ENCODE measurements at places on chromosomes 3 and 15.

DNA sequence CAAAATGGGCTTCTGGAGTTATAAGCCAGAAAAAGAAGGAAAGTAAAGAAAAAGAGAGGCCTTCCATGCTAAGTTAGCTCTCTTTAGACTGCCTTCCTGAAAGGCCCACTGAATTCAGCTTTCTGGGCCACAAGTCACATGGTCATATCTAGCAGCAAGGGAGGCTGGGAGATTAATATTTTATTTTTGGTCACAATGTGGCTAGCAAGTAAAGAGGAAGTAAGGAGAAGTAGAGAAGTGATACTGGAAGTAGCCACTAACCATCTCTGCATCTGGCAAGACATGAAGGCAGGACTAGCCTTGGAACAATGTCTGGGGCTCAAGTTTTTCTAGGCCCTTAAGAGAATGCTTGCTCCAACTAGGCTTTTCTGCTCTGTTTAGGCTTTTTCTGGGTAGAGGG lies 81.8 kb upstream of the UBE2E1 start:
- no peak for DNase-seq

GRCh38 chr3:58272891-58273290 lies 33.2 kb upstream of the RPP14 start:
- DNase-seq = no peak

- no peak for DNase-seq
Measured at GRCh38 chr3:37197810-37198371, 23.5 kb upstream of the LRRFIP2 start.

DNA sequence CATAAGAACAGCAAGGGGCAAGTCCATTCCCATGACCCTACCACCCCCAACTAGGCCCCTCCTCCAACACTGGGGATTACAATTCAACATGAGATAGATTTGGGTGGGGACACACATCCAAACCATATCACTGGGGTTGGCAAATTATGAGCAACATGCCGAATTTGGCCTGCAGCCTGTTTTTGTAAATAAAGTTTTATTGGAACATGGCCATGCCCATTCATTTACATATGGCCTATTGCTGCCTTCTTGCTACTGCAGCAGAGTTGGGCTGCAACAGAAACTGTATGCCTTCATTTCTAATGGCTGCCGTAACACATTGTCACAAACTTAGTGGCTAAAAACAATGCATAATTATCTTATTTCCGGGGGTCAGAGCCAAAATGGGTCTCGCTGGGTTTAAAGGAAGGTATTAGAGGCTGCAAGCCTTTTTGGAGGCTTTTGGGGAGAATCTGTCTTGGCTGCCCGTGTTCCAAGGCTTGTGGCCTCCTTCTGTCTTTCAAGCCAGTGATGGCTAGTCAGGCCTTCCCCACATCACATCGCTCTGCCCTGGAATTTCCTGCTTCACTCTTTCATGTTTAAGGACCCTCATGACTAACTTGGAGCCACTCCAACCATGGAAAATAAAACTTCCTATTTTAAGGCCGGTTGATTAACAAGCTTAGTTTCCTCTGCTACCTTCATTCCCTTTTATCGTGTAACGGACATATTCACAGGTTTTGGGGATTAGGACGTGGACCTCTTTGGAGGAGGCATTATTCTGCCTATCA lies 428.5 kb upstream of the PROK2 start:
- DNase-seq = no peak

DNA sequence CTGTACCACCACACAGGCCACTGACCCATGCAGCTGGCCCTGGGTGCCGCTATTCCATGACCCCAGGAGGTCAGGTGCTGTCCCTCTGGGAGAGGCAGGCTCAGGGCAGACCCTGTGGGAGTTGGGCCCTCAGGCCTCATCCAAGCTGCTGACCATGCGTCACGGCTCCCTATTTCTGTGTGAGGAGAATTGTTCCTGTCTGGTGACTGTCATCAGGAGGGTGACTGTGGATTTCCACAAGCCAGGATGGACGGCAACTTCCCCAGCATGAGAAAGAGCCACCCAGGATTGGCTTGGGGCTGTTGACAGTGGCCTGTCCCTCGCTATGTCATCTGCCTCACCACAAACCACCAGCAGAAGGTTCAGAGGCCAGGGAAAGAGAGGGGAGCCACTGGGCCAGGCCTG lies 41.4 kb downstream of the ZDHHC19 start:
- DNase-seq = no peak

- DNase-seq = no peak
Measured at GRCh38 chr3:157920822-157921700, 185.2 kb downstream of the SHOX2 start.

GRCh38 chr3:177362626-177363025 lies 165.3 kb upstream of the TBL1XR1 start:
- DNase-seq = no peak

GRCh38 chr3:155960060-155960459 lies 89.6 kb downstream of the GMPS start:
- DNase-seq = no peak

GRCh38 chr15:41557673-41558399 lies 1.2 kb upstream of the TYRO3 start:
- peak; percentile 83 for DNase-seq

- DNase-seq = no peak
Measured at GRCh38 chr3:159635047-159635641, 353.5 kb upstream of the IL12A start.

DNA sequence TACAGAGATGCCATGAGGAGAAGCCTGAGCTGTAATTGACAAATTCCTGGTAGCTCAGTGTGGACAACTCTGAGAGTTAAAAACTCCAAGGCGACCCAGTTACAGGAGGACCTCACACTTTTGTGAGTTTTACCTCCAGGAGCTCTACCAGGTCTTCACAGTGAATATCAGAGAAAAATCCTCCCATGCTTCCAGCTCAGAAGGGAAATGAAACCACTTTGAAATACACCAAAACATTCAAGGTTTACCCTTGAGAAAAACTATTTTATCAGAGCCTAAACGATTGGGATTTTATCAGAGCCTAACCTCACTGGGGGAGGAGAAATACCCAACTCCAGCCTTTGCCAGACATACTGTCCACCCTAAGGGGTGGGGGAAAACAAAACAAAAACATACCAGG lies 52.4 kb downstream of the MCCC1 start:
- no peak for DNase-seq

GRCh38 chr3:51955893-51956770 lies 951 bp downstream of the GPR62 start:
- no peak for DNase-seq

DNA sequence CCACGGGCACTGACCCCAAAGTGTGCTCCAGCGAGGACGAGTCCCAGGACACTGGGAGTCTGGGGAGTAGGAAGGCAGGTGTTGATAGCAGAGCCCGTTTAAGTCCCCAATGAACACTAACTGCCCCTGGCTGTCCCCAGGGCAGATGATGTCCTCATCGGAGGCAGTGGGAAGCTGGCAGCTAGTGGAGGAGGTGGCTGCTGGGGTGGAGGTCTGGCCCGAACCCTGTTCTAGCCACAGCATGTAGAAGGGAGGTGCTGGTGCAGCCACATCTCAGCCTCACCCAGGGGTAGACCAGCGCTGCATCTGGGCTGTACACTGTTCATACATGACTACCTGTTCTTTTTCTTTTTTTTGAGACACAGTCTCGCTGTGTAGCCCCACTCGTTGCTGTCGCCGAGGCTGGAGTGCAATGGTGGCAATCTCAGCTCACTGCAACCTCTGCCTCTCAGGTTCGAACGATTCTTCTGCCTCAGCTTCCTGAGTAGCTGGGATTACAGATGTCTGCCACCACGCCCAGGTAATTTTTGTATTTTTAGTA lies 51.8 kb downstream of the KLF13 start:
- no peak for DNase-seq

- DNase-seq = no peak
Measured at GRCh38 chr15:43954181-43954621, 127.4 kb downstream of the WDR76 start.

- no peak for DNase-seq
Measured at GRCh38 chr15:71290881-71291635, 175.8 kb downstream of the THSD4 start.
